Stimulated activated CD4-positive, alpha-beta T cell treated with anti-CD3 and anti-CD28 coated beads, Interleukin-4, amount 100 ng/mL, for 4 hours (primary cell): ENCODE measurements at places on chromosomes 1 and 21.

GRCh38 chr1:171663036-171663853 is 10.8 kb upstream of the MYOC start:
- DNase-seq: no peak

GRCh38 chr21:42234041-42234440 is 15.1 kb downstream of the ABCG1 start:
- no peak for DNase-seq

GRCh38 chr1:56825436-56825835 is 6.2 kb upstream of the FYB2 start:
- no peak for DNase-seq

GRCh38 chr1:97119260-97120158 is 397.9 kb downstream of the PTBP2 start:
- DNase-seq: no peak
